ENCODE measurements at places on chromosomes 2 and 18.

DNA sequence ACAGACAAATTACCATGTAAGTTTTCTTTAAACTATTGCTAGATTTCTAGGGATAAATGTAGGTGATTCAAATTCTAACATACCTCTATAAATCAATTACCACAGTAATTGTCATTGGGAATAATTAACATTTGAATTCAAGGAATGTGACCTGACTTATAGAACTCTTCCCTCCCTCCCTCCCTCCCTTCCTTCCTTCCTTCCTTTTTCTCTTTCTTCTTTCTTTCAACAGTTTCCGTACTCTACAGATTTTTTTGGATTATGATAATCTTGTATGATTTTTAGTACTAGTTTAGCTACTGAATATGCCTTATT is 18.2 kb upstream of the FTCDNL1 start:
- DNase-seq: no peak

GRCh38 chr18:51039138-51040112 is 9.4 kb downstream of the SMAD4 start:
- no peak for DNase-seq

DNA sequence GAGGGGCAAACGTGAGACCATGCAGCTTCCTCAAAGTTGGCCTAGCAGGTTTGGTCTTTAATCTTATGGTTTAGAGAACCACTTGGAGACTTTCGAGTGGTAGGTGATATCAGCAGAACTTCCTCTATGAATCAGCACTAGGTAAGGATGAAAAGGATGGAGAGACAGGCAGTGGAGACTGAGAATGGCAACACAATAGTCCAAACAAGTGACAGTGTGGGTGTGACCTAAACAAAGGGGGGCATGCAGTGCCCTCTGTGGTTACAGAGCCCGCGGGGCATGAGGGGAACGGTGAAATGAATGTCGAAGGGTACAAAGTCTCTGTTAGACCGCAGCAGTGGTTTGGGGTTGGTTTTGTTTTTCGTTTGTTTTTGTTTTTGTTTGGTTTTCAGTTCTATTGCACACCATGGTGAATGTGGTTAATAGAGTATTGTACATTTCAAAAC is 143.9 kb downstream of the L3MBTL4 start:
- DNase-seq: no peak

DNA sequence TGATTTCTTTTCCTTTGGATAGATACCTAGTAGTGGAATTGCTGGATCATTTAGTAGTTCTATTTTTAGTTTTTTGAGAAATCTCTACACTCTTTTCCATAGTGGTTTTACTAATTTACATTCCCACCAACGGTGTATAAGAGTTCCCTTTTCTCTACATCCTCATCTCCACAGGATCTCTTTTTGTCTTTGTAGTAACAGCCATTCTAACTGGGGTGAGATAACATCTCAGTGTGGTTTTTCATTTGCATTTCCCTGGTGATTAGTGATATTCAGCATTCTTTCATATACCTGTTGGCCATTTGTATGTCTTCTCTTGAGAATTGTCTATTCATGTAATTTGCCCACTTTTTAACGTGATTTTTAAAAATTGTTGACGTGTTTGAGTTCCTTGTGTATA is 13.8 kb downstream of the RFTN2 start:
- no peak for DNase-seq

- DNase-seq: no peak
Measured at GRCh38 chr2:88852753-88853402, 161.4 kb downstream of the RPIA start.

GRCh38 chr18:26763446-26764110 is 101.9 kb downstream of the AQP4 start:
- no peak for DNase-seq

- DNase-seq: no peak
Measured at GRCh38 chr2:208252716-208253492, 2.0 kb downstream of the IDH1 start.

DNA sequence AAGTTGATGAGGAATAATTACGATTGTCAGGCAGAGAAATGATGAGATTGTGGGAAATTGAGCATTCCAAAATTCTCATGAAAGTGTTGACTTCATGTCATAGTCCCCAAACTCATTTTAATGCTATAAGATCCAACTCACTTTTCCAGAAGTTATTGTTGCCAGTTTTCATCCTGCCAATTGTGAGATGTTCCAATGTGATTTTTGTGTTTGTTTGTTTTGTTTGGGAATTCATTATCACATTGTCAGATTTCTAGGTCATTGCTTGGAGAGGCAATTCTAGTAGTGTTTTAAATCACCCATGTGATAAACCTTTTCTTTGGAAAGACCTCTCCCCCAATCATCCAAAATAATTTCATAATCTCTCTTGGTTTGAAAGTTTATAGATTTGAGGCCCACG is 86.0 kb upstream of the ACVR2A start:
- DNase-seq: no peak

GRCh38 chr2:65061910-65062339 is 5.7 kb downstream of the CEP68 start:
- no peak for DNase-seq

DNA sequence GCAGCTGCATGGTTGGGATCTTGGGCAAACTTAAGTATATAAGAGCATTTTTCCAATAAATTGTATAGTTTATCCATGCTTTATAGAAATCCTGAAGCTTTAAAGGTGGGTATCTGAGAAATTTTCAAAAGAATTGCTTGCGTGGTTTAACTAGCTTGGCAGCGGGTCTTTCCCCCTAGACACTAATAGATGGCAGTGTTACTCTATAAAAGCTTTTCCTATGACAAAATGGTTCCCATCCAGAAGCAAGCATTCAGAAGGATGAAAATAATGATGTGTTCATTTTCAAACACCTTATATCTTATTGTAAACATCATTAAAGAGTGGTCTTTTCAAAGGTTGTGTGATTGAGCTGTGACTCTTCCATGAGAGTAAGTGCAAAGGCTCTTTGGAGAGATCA is 45.9 kb downstream of the KDM3A start:
- DNase-seq: no peak

DNA sequence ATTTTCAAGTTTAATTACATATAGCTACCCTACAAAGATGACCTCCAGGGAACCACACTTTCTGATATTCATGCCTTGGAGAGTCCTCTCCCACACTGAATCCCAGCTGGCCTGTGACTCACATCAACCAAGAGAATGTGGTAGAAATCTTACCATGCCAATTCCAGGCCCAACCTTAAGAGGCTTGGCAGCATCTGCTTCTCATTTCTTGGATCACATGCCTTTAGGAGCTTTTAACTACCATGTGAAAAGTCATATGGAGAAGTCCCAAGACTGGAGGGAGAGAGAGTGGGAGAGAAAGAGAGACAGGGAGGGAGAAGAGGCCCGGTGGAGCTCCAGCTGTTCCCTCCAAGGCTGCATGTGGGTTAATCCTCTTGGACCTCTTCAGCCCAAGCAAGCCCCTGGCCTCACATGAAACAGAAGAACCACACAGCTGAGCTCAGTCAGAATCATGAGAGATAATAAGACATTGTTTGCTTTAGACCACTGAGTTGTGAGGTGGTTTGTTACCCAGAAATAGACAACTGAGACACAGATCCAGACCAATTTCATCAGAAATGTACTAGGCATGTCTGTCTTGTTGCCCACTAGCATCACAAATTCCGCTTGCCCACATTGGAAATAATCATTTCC is 190.7 kb downstream of the MTCL1 start:
- DNase-seq: no peak

- no peak for DNase-seq
Measured at GRCh38 chr18:74281980-74282754, 9.6 kb downstream of the CYB5A start.
